ENCODE measurements at places on chromosomes 11 and 22.

DNA sequence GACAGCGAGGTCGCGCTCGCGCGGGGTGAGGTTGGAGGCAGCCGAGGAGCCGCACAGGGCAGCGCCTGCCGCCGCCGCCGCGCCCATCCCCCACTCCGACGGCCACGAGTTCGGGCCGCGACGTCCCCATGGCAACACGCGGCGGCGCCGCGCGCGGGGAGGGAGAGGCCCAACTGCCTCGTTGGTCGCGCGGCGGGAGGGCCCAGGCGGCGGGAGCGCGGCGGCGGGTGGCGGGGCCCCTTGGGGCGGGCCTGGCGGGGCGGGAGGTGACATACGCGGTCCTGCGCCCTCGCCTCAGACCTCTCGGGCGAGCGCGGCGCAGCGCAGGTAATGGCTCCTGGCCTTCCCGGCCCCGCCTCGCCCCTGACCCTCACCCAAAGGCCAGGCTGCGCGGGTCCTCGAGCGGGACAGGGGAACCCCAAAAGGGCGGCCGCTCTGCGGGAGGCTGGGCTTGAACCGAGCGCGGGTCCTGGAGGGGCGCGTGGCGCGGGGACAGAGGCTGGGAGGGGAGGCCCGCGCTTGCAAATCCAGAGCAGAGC lies at the start of gene DEUP1:
DEUP1 (plus strand) TSS at position 297 of the 539 bp plus-strand sequence. CDS start 1,518 bp downstream, outside the sequence.
- peak; percentile 80 for DNase-seq

- DNase-seq = no peak
Measured at GRCh38 chr11:126407101-126407521, 51.6 kb downstream of the ST3GAL4 start.

GRCh38 chr11:122700666-122701065 lies 45.1 kb downstream of the UBASH3B start:
- no peak for DNase-seq

GRCh38 chr22:44642096-44642644 lies 59.8 kb upstream of the PRR5 start:
- DNase-seq = no peak

- DNase-seq = peak; percentile 93
Measured at GRCh38 chr11:46914363-46914762, 4.0 kb downstream of the LRP4 start.

- no peak for DNase-seq
Measured at GRCh38 chr11:7572001-7572712, 58.4 kb downstream of the PPFIBP2 start.

GRCh38 chr11:75078233-75078632 lies 18.4 kb downstream of the OR2AT4 start:
- DNase-seq = no peak

DNA sequence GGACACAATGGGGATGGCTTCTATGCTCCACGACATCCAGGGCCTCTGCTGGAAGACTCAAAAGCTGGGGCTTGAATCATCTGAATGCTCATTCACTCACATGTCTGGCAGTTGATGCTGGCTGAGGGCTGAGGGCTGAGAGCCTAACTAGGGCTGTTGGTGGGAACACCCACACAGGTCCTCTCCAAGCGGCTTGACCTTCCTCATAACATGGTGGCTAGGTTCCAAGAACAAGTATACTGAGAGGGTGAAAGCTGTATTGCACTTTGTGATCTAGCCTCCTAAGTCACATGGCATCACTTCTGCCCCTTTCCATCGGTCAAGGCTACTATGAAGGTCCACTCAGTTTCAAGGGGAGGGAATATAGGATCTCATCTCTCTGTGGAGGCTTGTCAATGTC lies 7.5 kb downstream of the TMEM151A start:
- DNase-seq = no peak

- DNase-seq = peak; percentile 86
Measured at GRCh38 chr11:134126217-134126822, 57.4 kb downstream of the JAM3 start.

DNA sequence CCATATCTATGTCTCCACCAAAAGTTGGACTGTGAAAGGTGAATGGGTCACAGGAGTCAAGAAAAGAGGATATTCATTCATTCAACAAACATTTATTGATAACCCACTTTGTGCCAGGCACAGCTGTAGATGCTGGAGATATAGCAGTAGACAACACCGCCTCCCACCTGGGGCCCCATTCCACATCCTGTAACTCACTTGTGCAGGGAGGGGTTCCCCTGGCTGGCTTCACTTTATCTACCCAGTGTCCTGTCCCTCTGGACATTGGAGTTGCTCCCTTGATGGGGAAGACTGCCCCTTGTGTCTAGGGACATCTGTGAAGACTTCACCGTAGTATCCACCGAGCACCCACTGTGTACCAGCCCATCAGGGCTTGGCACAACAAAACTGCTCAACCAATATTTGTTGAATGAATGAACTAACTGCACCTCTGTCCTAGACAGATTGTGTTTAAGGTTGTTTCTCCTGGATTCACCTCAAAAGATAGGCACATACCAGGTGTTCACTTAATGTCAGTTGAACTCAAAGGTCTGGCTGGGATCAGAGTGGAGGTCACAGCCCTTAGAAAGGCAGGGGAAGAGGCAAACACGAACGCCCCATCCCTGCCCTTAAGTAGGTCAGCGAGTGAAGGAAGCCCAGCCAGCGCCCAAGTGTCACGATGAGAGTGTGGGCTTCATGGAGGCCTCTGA lies 1.4 kb upstream of the OVOL1 start:
- DNase-seq = no peak

- DNase-seq = peak; percentile 73
Measured at GRCh38 chr22:32050678-32051515, 7.8 kb downstream of the SLC5A1 start.

GRCh38 chr11:31803813-31804311 lies 7.3 kb downstream of the PAX6 start:
- DNase-seq = no peak

- no peak for DNase-seq
Measured at GRCh38 chr11:38182126-38182866, 1584.3 kb upstream of the RAG2 start.

- peak; percentile 78 for DNase-seq
Measured at GRCh38 chr11:8604078-8604723, 10.2 kb upstream of the STK33 start.

GRCh38 chr11:78253797-78254196 lies 65.1 kb downstream of the USP35 start:
- no peak for DNase-seq

GRCh38 chr22:30947173-30947815 lies 21.3 kb downstream of the MORC2 start:
- peak; percentile 75 for DNase-seq

GRCh38 chr11:11626128-11626527 lies 4.3 kb upstream of the GALNT18 start:
- DNase-seq = no peak

DNA sequence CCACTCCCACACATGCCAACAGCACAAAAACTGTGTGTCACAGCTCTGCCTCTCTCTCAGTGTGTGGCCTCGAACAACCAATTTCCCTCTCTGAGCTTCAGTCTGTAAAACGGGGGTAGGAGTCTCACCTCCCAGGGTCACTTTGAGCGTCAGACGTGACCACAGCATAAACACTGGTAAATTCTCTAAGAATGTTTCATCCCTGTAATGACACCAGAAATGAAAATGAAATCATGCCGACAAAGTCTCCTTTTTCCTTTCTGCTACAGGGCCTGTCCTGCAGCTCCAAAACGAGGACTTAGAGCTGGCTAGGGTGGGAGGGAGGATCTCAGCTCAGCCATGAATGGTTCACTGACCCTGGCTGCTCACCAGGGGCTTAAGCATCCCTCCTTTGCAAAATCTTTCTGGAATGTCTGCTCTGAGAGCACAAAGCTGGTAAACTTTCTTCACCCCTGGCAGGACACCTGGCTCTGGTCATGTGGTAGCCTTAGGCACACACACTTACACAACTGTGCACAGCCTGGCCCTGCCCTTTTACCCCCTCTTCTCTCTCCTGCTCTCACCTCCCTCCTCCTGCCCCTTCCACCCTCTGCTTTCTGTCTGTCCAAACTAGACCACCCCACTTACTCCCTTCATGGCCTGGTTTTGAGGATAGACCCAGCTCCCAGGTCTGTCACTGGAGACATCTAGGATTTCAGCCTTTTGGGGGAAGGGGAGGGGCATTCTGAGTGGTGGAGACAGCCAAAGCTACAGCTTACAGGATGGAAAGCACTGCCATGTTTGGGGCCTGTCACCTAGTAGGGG lies 12.3 kb upstream of the TSKU start:
- DNase-seq = no peak
